NCI-H526 treated with DMSO at 0.1 percent for 48 hours (cell line): ENCODE measurements at places on chromosomes 7 and 10.

DNA sequence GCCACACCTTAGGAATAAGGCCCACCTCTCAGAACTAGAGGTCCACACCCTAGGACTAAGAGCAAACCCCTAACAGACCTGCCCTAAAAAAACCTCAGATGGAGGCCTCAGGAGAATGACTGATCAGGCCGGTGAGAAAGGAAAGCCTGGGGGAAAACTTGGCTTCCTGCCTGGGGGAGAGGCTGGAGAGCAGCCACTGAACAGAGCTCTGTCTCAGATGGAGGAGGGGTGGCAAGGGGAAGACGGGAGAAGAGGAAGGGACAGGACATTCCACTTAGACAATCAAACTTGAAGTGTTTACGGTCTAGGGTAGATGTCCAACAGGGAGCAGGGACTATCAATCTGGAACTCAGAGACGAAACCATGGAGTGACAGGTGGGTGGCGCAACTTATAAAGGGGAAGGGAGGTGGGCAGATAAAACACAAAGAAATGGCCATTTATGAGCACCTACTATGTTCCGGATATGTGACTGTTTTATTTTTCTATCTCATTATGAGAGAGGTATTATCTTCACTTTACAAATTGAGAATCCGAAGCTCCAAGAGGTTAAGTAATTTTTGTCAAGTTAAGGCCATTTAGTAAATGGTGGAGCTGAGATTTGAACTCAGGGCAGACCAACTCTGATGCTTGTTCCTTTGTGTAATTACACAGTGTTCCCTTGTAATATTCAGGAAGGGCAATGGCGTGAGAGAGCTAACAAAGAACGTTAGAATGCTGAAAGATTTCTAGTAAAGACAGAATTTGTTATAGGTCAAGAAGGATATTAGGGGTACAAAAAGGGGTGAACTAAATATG, 82.6 kb downstream of the DNMBP start:
- no peak for DNase-seq

GRCh38 chr10:94042001-94042833, 48.5 kb downstream of the PLCE1 start:
- DNase-seq, result no peak

DNA sequence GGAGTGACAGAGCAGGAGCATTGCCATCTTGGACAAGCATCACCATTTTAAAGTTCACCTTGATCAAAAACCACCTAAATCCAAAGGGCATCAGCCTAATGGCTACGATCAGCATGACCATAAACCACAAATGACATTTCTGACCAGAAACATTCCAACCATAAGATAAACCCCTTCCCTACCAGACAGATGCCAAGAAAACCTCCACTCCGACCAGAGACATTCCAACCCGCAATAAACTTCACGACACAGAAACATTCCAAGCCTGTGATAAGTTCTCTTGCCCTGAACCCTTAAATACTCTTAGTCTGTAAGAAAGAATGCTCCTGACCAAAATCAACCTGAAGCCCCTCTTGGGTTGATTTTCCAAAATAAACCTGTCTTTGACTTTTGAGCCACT, 606.9 kb downstream of the POM121L12 start:
- DNase-seq, result no peak

GRCh38 chr7:132553031-132553430, 23.2 kb downstream of the PLXNA4 start:
- DNase-seq, result no peak

DNA sequence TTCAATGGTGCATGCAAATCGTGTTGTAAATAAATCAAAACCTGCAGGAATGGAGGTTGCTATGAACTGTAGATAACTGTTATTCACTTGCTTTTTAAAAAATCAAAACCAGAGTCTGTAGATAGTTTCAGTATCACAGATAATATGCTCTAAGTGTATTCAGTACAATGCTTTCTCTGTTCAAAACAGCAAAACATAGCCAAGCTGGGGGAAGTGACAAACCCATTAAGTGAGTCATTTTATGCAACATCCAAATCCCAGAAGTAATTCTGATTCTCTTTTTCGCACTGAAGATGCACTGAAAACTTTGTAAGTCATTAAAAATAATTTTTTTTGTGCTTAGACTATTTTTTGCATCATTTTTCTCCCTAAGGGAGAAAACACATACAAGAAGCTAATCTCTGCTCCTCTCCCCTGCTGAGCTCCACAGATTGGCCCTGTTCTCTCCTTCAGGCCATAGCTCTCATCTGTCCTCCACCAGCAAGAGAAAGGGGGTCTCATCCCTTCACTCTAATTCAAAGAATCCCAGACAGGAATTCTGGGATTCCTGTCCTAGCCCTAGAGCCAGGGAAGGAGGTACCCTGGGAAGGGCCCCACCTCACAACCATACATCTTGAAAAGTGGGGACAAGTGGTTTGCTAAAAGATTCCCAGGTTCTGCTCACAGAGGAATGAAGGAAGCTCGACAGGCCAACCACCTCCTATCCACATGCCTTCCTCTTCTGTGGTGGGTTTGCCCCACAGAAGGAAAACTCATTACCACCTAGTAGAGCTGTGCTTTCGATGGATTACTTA, 4.9 kb downstream of the PRTFDC1 start:
- DNase-seq, result no peak

- DNase-seq, result no peak
These were observed 5.5 kb downstream of the FXYD4 start for GRCh38 chr10:43376828-43377423.

DNA sequence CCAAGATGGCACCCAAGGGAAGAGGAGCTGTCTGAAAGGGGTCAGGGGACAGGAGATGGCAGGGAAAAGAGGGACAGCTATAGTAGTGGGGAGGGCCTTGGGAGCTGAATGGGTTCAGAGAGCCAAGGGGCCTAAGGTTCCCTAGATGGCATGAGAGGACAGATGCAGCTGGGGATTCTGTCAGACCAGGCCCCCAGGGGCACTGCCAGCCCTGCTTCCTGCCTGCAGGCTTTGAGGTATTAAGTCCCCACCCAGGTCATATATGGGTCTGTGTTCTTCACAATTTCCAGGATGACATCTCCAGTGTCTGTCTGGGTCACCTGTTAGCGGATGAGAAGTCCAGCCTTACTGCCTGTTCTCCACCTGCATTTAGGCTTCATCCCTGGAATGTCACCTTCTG, 56.7 kb downstream of the NEURL1 start:
- no peak for DNase-seq

- no peak for DNase-seq
These were observed 6.0 kb upstream of the TAS2R38 start for GRCh38 chr7:141979568-141979967.

DNA sequence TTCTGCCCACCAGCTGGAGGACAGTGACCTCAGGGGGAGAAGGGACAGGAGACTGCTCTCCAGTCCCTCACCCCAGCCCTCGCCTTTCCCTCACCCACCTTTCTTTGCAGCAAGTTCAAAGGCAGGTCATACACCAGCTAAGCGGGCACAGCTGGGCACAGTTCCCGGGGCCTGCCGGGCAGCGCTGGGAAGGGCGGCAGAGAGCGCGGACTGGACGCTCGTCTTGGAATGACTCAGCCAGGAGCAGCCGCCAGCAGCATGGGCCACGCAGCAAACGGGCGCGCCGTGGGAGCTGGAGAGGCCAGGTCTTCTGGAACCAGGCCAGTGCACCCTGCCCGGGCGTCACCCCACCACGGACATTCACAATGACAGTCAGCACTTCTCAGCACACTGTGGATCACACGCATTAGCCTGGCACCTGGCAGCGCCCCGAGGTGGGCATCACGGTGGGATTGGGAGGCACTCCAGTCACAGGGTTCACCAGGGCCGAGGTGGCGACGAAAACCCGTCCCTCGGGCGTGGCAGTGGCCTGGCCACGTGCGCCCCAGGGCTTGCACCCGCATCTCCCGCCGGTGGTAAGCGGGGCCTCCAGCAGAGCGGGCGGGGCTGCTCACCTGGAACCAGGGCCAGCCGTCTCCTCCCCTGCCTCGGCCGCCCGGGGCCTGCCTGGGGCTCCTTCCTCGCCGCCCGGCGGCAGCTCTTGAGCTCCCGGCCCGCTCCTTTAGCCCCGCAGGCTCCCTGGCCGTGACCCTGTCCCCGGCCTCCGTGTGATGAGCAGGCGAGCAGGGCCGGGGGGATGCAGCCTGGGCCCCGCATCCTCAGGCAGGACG, 29.0 kb upstream of the WDFY4 start:
- DNase-seq, result no peak

DNA sequence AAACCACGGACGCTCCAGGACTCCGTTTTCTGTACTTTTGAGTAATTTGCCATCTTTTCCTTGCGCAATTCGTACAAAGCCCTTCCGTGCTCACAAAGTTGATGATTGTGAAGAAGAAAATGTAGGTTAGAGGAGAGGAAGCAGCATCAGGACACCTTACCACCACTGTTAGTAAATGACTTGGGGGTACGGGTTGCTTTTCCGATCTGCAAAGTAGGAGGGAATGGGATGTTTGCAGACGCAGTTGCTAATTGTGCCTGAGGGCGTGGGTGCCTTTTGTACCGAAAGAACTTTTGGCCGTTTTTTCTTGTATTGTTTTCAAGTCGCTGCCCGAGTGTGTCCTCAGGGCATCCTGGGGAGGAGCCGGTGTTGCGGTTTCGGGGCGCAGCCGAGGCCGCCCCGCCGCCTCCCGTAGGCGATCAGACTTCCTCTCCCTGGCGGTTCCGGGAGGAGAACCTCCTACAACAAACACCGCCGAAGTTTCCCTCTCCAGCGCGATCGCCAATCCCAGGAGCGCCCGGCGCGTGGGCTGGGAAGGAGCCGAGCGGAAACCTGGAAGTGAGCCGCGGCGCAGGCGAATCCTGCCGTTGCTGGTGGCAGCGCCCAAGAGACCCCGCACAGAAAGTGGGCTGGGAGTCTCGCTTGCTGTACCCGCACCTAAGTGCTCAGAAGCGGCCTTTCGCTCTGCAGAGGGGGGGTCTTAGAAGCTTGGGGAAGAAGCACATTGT, 1.0 kb downstream of the PRR15 start:
- peak; percentile 38 for DNase-seq

GRCh38 chr10:12566161-12567115, 217.1 kb downstream of the CAMK1D start:
- DNase-seq, result no peak

- no peak for DNase-seq
These were observed 1183.7 kb upstream of the CELF2 start for GRCh38 chr10:9833942-9834341.

DNA sequence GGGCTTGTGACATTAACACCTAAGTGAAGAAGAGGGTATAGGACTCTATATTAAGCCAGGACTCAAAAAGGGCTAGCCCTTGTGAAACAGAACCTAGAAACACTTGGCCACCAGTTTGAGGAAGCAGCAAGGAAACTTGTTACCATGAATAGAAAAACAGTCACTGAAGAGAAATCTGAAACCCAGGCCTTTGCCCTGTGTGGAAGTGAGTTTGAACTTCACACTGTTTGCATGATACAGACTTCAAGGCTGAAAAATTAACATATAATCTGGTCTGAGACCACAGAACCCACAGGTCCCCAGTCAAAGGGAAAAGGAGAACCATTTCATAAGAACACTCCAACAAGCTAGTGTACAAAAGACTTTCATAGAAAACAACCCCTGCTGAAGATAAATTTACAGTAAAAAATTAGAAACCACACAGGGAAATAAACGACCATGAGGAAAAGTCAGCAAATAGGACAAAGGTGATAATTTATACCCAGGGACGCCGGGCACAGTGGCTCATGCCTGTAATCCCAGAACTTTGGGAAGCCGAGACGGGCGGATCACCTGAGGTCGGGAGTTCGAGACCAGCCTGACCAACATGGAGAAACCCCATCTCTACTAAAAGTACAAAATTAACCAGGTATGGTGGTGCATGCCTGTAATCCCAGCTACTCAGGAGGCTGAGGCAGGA, 76.1 kb downstream of the SKIDA1 start:
- DNase-seq, result no peak

DNA sequence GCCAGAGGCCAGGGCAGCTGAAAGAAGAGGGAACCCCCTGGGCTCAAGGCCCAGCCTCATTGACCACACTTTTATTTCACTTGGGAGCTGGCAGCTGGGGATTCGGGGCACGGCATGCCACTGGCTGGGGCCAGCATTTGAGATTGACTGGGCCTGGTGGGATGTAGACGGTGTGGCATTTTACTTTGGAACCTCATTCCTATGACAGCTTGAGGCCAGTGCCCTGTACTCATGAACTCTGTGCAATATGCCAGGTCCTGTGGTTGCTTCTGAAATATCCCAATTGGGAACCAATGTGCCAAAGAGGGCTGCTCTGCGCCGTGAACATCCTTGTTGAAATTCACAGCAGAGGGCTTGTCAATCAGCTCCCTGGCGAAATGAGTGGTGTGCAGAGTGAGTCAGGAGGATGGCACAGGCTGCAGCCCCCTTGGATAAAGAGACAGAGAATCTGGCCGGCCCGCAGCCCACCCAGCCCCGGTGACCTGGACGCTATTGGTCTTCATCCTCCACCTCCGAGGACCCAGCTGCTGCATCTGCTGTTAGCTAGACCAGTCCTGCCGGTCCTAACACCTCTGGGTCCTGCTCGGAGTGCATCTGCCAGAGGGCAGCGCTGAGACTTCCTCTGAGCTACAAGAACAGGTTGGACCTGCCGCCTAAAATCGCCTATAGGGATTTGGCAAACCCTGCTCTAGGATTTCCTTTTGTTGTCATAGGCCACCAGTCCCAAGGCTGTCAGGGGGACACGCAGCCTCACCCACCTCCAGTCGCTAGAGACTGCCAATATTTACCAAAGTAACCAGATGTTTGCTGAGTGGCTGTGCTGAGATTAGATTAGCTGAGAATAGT, 58.0 kb downstream of the PRKAG2 start:
- DNase-seq, result no peak

- DNase-seq, result no peak
These were observed 447.1 kb downstream of the MDFIC start for GRCh38 chr7:115368998-115369397.

GRCh38 chr10:119817991-119818888, 54.4 kb downstream of the MCMBP start:
- no peak for DNase-seq

- DNase-seq, result no peak
These were observed 30.7 kb downstream of the ERCC6 start for GRCh38 chr10:49508249-49508648.

GRCh38 chr10:14500172-14500765, 169.5 kb upstream of the FRMD4A start:
- no peak for DNase-seq

DNA sequence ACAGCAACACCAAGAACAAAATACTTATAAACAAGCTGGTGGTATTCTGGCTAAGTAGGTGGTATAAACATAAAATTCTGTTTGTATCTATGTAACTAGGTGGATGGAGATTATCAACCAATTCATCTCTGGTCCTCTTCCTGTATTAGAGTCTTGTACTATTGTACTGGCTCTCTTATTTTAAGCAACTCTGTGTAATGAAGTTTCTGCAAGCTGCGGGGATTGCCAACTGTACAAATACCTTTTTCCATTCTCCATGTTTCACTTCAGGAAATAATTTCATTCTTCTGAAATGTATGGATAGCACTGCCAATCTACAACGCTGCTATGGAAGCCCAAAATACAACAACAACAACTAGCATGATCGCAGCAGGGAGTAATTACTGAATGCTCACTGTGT, 44.8 kb downstream of the JAZF1 start:
- no peak for DNase-seq

GRCh38 chr10:84541289-84541637, 212.9 kb downstream of the CCSER2 start:
- DNase-seq, result no peak

- no peak for DNase-seq
These were observed 480.3 kb downstream of the RPS24 start for GRCh38 chr10:78513986-78514385.
